G401 (cell line): ENCODE measurements at places on chromosomes 11 and 22.

DNA sequence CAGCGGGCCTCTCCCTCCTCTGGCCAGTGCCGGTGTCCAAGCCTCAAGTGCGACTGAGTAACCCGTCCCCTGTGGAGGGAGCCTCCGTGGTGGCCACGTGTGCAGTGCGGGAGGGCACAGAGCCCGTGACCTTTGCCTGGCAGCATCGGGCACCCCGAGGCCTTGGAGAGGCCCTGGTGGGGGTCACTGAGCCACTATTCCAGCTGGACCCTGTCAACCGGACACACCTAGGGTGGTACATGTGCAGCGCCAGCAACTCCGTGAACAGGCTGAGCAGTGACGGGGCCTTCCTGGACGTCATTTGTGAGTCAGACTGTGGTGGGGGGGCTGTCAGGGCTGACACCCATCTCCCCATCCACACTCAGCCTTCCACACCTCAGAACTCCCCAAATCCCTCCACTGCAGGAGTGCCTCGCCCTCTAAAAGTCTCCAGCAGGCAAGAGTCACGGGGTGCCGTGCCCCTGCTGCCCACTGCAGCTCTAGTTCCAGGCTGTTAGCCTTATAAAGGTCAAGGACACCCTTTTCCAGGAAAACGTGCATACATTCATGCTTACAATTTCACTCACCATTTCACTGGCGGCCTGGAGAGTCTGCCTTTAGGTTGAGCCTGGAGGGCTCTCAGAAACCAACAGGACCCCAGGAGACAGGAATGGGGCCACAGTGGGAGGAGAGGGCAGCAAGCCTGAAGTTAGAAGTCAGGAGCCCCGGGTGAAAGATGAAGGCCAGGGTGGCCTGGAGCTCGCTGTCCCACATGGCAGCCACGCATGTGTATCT, 2.6 kb downstream of the VSIG10L2 start:
- no peak for DNase-seq

DNA sequence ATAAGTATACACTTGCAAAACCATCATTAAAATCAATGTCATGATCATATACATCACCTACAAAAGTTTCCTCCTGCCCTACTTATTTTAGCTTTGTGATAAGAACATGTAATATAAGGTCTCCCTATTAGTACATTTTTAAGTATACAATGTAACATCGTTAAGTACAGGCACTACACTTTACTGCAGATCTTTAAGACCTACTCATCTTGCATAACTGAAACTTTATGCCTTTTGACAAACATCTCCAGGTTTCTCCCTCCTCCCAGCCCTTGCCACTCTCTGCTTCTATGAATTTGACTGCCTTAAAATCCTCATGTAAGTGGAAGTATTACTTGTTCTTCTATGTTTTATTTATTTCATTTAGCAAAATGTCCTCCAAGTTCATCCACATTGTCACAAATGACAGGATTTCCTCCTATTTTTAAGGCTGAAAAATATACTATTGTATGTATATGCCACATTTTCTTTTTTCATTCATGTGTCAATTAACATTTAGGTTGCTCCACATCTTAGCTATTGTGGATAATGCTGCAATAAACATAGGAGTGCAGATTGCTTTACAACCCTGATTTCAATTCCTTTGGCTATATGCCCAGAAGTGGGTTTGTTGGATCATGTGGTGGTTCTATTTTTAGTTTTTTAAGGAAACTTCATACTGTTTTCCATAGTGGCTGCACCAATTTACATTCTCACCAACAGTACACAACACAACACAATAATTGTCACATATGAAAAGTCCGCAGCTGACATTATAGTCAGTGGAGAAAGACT, 471.1 kb upstream of the ANO3 start:
- DNase-seq = peak; percentile 6

DNA sequence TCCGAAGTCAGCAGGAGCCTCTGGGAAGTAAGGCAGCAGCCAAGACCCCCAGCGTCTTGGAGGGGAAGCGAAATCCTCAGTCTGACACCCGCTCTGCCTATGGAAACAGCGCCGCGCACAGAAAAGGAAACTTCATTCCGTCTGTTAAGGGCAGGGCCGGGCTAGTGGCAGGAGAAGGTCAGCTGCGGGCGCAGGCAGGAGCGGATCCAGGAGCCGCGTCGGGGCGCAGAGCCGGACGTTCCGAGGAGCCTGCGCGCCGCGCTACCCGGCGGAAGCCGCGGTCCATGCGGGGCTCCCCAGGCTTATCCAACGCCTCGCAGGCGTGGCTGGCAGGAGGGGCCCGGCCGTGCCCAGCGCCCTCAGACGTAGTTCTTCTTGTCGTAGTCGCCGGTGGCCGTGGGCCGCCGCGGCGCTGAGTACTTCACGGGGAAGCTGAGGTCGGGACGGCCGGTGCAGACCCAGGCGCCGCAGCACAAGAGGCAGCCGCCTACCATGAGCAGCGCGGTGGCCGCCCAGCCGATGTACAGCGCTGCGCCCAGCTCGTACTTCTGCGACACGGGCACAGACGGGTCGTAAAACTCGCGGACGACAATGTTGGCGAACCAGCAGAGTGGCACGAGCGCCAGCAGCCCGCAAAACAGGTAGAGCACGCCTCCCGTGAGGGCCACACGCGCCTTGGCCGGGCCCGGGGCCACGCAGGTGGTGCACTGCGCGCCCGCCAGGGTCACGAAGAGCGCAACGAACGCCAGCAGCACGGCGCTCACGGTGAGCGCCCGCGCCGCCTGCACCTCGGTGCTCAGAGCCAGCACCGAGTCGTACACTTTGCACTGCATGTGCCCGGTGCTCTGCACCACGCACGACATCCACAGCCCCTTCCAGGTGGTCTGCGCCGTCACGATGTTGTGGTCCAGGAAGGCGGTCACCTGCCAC, 705 bp downstream of the CLDN5 start:
- DNase-seq = no peak

GRCh38 chr22:29689880-29690213, 30.0 kb upstream of the CABP7 start:
- DNase-seq = peak; percentile 82

DNA sequence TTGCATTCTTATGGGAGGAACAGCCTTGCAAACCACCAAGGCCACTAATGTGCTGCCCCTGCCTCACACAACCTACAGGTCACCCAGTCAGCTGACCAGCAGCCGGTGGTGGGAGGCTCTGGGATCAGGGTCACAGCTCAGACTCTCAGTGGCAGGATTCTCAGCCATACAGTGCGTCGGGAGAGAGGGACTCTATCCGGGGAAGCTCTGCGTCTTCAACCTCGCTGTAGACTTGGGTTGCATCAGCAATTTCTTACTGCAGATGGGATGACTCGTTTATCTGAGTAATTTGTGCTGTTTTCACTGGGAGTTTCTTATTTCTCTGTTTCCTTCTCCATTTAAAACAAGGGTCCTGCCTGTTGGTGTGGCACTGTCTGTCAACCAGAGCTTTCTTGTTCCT, 257.7 kb downstream of the TBC1D22A start:
- no peak for DNase-seq

DNA sequence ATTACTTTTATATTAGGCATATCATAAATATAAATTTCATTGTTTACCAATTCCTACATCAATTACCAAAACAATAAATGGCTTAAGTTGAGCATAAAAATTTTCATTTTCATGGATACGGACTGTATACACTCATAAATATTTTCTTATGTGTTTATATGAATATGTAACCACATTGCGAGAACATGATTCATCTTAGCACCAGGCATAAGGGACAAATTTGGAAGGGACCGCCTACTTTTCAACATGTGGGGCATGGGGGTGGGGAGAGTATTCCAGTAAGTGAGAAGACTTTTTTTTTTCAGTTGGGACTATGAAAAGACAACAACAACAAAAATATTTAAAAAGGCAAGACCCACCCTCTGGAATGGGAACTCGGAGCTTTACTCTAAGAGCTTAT, 296.1 kb downstream of the RAB38 start:
- DNase-seq = no peak

GRCh38 chr11:1735271-1735670, 15.1 kb downstream of the IFITM10 start:
- peak; percentile 68 for DNase-seq

GRCh38 chr11:76310832-76311595, 69.9 kb downstream of the THAP12 start:
- no peak for DNase-seq

DNA sequence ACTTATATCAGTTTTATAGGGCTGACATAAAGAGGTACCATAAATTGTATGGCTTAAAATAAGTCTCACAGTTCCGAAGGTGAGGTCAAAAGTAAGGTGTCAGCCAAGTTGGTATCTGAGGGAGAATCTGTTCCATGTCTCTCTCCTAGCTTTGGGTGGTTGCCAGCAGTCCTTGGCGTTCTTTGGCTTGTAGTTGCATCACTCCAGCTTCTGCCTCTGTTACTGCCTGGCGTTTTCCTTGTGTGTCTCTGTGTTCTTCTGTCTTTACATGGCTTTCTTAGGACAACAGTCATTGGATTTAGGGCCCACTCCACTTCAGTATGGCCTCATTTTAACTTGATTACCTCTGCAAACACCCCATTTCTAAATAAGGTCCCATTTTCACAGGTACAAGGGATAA, 16.7 kb downstream of the MMP7 start:
- DNase-seq = peak; percentile 25
